ENCODE measurements at places on chromosomes 13 and 19.

GRCh38 chr13:23985060-23985459 is 87.8 kb upstream of the C1QTNF9B start:
- no peak for DNase-seq

GRCh38 chr19:4744451-4745174 is 21.0 kb upstream of the DPP9 start:
- DNase-seq: no peak

DNA sequence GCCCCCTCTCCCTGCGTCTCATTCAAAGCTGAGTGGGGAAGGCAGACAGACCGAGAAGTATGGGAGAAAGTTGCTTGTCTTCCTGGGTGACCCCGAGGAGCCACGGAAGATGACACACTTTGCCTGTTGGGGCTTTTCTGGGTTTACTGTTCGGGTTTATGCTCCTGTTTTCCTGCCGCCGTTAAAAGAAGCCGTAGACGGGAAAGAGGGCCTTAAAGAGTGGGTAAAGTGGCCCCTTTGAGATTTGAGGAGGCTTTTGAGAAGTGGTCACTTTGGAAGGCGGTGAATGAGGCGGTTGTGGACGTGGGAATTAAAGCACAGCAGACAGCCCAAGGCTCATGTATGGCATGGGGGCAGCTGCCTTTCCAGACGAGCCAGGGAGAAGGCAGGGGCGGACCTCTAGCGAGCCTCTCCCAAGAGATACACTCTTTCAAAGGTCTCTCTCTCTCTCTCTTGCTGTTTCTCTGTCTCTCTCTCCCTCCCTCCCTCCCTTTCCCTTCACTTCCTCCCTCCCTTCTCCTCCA is 493 bp upstream of the LHFPL6 start:
- no peak for DNase-seq

- no peak for DNase-seq
Measured at GRCh38 chr19:18903156-18904037, 7.4 kb upstream of the CERS1 start.

- DNase-seq: no peak
Measured at GRCh38 chr19:50513746-50514345, at the start of gene ASPDH. TSS of gene ASPDH (minus strand) at chr19:50513913. CDS start at chr19:50513823, 90 bp downstream.

DNA sequence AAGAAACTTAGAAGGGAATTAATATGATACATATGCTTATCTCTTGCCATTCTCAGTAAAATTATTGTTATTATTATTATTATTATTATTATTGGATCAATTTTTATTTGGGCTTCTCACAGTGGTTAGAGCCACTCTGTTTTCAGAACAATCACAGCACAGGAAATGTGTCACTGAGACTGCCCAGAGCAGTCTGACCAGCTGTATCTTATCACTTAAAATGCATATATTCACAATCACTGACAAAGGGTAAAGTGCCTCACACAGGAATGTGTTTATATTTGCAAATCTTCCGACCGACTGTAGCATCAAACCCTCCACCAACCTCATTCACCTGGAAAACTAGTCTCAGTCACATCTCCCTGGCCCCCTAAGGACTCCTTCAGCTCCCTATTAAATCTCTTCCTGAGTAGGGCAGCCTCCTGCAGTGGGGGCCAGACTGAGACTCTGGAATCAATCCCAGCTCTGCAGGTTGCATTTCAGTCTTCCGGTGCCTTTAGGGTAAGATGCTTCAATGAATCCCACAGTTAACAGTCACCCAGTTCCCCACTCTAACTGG is 738.3 kb upstream of the SLITRK5 start:
- DNase-seq: no peak

DNA sequence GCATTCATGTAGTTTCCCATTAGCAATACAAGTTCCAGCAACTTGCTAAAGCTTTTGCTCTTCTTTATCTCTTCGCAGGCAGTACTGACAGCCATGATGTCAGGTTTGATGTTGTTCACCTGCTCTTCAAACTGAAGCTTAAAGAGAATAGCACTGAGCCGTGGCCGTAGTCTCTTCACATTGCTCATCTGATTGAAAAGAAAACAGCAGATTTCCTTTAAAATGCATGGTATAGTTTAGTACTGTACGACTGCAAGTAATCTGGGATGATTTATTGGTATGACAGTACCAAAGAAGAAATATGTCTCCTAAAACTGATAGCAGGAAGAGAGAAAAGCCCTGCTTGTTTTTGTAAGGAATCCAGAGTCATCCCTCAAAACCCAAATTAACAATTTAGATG is 284.4 kb downstream of the DIAPH3 start:
- DNase-seq: no peak

GRCh38 chr13:113998781-113999617 is 25.1 kb upstream of the C13orf46 start:
- DNase-seq: no peak

DNA sequence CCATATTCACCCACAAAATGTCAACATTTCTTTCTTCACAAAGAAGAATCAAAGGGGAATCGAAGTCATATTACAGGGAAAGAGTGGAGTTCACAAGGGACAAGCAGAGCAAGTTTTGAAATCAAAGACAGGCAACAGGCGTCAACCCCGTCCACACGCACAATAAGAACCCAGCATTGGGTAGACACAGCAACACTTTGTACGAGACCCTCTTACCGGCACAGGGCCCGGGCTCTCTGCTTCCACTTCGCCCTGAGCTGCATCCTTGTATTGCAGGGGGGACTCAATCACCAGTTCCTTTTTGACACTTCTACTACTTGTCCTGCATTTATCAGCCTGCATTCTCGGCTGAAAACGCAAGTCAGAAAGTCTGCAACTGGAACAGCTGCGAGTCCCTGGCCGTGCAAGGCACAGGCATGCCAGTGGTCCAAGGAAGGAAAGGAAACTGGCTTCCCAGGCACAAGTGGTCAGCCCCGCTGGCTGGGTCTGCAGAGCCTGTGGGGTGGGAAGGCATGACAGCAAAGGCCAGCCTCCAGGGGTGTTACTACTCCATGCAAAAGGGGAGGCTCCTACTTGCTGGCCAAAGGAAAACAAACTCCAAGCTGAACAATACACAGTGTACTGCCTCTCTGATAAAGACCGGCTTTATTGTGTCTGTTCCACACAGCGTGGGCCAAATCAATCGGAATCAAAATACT is at the start of gene DOCK9:
Gene DOCK9, minus strand, starts transcription at position 497 of the 698 bp plus-strand sequence. Its CDS starts 155 bp downstream, at position 342.
- no peak for DNase-seq

- no peak for DNase-seq
Measured at GRCh38 chr19:31351056-31351854, 2.0 kb upstream of the TSHZ3 start.

DNA sequence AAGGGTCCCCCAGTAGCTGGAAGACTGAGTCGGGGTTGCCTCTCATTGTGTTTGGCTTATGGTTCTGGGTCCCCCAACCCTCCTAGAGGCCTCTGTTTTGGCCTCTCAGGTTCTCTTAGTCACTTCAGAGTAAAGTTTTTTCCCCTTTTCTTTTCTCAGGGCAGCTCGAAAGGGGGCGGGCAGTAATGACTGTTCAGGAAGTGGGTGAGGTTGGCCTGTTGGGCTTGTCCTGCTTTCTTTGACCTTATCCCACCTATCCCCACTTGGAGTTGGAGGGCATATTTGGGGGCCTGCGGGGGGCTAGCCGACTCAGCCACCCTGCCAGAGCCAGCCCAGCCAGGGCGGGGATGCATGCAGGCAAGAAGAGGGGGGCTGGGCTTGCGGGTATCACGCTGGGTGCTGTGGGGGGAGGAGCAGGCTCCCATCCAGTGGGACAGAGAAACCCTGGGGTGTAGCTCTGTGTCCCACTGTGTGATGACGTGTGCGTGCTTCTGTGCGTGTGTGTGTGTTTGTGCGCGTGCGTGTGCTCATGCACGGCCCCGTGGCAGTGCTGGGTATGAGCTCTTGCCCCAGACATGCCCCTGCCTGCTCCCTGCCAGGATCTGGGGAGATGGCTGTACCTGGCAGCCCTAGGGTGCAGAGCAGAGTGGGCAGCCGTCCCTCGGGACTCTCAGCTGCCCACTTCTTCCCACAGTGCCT is 1.4 kb downstream of the CIC start:
- no peak for DNase-seq

GRCh38 chr13:28490061-28490460 is 4.9 kb downstream of the FLT1 start:
- DNase-seq: no peak

- no peak for DNase-seq
Measured at GRCh38 chr13:100852146-100852545, 177.6 kb upstream of the TMTC4 start.

DNA sequence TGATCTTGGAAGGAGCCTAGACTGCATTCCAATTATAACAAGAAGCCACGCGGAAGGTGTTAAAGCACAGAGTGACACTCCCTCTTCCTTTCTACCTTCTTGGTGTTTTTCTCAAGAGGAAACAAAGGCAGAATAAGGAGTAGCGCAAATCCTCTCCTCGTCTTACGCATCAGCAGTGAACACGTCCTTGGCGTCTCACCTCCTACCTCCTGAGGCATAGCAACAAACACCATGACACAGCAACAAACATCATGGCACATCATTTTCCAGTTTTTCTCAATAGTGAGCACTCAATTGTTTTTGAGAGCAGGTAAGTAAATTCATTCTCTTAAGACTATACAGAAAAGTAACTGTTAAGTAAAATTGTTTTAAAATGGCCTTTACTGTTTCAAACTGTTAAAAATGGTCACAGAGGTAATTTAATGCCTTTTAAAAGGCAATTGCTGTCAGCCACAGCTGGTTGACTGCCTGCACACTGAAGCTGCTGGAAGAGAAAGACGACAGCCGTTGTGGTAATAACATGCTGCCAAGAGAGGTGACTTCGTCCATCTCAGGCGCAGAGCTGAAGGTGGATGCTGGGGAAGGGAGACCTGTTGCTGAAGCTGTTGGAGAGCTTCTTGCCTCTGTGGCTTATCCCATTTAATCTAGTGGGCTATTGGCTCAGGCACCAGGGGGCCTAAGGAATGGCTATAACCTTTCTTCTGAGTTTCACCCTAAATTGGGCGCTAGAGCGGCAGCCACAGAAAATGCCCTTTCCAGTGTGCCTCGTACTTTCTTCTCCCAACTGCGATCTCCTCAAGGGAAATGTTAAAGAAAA is 703.7 kb downstream of the UQCRFS1 start:
- DNase-seq: no peak

- DNase-seq: no peak
Measured at GRCh38 chr13:65085977-65086376, 2144.2 kb downstream of the PCDH9 start.

GRCh38 chr19:30577551-30578105 is 205.4 kb downstream of the ZNF536 start:
- DNase-seq: no peak

DNA sequence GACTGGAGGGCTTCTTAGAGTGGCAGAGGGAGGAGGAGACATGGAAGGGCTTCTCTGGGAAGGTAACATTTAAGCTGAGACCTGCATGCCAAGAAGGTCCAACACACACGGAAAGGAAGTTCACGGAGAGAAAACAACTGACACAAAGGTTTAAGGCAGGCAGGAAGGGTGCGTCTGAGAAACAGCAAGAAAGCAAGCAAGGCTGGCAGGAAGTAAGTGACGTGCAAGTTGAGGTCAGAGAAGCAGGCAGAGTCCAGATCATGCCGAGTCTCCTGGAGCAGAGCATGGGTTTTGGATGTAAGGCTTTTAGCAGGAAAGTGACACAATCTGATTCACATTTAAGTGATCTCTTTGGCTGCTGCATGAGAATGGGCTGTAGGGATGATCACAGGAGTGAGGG is 60.5 kb downstream of the ATP7B start:
- DNase-seq: peak; percentile 21

DNA sequence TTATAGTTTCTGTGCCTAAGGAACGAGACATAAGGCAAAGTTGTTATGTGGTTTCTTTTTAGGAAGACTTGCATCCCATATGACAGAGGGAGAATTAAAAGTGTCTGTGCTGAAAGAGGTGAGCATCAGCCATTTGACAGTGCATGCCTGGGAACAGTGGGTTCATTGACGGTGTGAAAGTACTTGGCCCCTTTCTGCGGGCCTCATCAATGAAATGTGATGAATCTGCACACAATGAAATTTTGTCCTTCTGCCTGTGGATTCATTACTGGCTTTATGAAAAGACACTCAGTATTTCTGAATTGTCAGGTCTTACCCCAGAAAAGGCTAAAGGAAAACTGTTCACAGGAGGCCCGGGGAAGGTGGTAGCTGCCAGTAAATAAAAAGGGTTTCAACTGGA is 295.8 kb downstream of the FOXO1 start:
- no peak for DNase-seq

DNA sequence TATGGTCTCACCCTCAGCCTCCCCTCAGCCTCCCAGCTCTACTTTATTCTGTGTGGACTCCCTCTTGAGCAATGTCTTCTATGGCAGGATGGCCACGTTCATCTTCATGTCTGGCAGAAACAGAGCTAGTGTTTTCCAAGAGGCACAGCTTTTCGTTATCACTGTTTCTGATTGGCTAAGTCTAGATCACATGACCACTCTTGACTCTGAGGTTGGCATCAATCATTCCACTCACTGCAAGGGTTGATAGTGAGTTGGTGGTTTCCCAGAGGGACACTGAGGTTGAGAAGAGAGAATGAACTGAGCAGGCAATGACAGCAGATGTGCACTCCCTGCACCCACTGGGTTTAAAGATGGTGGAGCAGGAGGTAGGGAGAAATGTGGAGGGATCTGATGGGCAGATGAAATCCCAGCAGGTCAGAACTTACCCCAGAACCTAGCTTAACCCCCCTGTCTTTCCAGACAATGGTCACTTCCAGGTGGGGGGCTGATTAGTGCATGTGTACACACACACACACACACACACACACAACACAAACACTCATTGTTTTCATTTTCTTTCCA is 26.3 kb upstream of the UQCRFS1 start:
- DNase-seq: no peak

DNA sequence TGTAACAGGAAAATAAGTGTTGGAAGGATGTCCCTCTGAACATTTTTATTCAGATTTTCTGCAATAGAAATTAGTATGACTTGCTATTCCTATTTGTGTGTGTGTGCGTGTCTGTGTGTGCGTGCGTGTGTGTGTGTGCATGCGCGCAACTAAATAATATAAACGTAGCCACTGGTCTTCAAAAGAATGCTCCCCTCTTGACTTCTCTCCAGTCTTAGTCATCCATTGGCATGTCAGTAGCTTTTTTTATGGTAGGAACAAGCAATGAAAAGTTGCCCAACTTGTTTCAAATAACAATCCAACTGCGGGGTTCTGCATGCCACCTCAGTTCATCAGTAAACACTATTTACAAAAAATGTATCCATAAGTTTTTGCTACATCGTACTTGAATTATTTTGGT is 249.6 kb downstream of the GPC6 start:
- DNase-seq: no peak

DNA sequence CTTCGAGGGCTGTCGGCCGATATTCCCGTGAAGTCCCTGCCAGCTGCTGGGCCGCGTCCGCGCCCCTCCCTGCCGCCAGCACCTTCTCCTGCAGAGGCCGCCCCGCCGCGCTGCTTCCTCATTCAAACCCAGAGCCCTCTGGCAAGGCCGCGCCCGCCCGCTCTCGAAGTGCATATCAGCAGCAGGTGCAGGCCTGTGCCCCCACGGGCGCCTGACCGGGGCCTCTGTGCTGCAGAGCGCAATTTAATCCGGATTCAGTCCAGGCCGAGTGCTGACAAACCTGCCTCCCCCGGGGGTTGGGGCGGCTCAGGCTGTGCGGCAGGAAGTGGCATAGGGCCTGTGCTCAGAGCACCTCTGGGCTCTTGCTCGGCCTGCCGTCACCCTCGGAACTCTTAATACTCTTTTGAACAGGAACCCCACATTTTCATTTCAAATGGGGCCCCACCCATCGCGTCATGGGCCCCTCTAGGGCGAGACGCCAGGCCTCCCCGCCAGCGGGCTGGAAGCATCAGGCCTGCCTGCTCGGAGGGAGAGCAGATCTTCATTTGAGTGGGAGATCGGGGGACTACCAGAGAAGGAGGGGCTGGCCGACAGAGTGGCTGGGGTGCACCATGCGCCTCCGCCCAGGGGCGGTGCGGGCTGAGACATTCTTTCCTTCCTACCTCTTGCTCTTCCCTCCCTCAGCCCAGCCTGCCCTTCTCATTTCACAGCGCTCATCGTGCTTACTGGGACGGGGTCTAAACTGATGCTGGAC is 125.7 kb downstream of the TNFRSF19 start:
- DNase-seq: peak; percentile 53

Data from T-cell (primary cell).